ENCODE measurements at places on chromosomes 6 and 20.

DNA sequence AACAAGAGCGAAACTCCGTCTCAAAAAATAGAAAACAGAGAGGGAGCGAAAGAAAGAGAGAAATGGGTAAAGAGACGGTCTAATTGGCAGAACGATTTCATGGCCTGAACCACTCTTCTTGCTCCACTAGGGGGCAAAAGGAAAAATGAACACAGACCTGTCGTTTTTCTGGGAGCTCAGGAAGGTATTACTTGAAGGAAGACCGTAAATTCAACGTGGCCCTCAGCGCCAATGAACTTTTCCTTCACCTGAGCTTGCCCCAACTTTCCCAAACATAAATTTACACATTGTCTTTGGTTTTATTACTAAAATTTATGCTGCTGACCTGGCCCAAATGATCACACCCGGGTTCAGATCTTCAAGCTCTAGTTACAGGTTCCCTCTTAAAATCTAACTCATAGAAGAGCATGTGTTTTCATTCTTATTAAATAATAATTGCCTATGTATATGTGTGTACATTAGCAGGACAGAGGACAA, 67.3 kb downstream of the ATP9A start:
- DNase-seq = peak; percentile 38

DNA sequence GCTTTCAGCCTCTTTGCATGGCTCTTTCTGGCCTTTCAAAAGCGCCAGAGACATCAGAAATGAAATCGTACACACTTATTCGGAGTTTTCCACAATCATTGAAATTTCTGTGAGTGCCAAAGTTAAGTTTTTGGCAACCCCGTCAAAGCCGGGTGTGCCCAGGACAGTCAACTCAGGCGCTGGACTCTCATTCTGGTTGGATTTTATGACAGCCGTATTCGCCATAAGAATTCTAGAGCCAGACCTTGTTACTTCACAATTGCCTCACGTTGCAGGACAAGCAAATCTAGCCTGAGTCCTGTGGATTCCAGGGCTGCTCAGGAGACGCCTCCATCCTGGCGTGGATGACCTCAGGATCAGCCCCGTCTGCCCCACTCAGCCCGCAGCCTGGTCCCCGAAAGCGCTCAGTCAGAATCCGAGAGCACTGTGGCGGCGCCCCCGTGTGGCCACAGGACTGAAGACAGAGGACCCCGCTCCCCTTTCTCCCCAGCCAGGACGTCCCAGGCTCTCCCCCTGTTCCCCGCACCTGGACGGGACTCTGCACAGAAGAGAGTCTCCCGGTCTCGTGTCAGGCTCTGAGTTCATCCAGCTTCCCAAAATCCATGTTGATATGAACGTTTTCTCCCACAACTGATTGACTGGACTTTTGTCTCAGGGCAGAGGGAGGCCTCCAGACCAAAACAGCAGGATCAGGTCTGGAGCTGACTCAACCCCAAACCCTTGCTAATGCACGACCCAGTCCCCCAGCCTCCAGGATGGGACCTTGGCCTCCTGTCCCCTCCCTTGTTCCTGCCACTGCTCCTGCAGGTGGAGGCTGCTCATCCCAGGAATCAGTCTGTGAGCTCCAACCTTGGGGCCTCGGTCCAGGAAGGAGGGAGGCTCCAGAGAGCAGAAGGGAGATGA, 38.2 kb downstream of the MICA start:
- peak; percentile 25 for DNase-seq

GRCh38 chr6:47655719-47656595, 42.4 kb upstream of the ADGRF4 start:
- DNase-seq = peak; percentile 80

GRCh38 chr20:382291-383115, 1.9 kb downstream of the TRIB3 start:
- peak; percentile 32 for DNase-seq

DNA sequence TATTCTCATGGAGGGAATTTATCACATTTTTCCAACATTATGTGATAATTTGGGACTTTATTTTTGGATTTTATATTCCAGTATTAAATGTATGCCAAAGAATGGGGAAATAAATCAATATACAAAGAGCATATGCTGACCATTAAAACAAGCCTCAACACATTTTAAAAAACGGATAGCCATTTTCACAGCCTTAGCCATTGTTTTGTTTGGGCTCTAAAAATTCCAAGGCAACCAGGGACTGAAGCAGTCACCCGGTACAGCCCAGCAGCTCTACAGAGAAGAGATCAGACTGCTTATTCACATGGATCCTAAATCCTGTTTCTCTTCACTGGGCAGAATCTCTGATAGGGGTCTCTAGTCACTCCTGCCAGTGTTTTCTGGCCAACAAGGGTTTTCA, 150.2 kb upstream of the OGFRL1 start:
- peak; percentile 37 for DNase-seq

DNA sequence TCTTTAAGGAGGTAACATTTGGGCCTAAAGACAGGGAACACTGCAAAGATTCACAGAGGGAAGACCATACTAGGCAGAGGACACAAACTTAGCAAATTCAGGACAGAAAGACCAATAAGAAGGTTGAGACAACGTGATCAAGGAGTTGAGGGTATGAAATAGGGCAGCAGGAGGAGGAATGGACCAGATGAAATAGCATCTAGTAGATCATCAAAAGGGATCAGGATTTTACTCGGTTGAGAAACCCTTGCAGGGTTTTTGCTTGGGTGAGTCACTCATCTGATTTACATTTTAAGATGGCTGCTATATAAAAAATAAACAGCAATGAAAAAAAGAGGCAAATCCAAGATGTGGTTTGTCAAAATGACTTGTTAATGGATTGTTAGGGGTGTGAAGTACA, 4.7 kb downstream of the BCLAF1 start:
- no peak for DNase-seq

GRCh38 chr6:130282234-130282995, 59.7 kb upstream of the SAMD3 start:
- DNase-seq = no peak

GRCh38 chr6:52209770-52210169, 23.6 kb downstream of the IL17A start:
- no peak for DNase-seq

- DNase-seq = no peak
Measured at GRCh38 chr6:37146735-37147157, 23.2 kb upstream of the PIM1 start.

DNA sequence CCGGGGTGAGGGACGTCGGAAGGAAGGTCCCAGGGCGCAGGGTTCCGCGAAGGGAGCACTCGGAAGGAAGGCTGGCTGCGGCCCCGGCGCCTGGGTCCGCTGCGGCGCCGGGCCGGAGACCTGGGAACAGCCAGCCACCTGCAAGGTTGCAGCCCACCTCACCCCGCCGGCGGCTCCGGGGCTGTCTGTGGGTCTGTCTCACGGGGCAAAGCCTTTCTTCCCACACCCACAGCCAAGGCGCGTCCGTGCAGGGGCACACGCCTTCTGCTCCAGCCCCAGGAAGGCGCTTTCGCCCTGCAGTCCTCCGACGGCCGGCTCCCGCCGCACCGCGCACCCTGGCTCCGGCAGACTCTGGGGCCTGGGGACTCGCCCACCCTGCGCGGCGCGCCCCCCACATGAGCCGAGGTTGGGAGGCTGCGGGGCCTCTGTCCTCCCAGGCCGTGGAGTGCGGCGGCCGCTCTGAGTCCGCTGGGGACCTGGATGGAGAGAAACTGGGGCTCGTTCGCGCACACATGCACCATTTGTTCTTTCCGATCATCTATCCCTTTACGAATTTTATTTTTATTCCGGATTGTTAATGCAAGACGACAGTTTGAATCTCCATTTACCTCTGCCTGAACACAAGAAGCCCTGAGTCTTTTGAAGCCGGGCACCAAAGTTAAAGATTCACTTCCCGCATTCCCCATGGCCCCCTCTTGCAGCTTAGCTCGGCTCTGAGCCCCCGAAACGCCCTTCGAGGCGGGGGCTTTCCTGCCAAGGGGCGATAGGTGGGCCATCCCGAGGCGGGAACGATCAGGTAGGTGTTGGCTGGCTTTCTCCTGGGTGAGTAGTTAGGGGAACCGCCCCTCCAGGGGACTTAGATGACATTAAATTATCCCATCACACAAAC, 4.5 kb upstream of the FOXC1 start:
- DNase-seq = no peak

DNA sequence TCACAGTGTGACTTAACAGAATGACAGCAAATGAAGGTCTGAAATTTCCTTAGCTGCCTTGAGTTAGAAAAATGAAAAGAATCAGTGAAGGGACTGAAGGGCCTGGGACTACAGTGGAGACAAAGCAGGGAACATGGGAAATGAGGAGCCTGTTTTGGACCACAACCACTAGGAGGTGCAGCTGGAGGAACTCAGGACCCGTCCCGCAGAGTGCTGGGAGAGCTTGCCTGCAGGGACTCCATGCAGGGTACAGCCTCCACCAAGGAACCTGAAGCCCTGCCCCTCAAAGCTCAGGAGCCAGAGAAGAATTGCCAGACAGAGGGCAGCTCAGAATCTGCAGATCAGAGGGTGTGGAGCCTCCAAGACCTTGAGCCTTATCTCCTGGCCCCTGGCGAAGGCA, 50.7 kb downstream of the LRFN2 start:
- no peak for DNase-seq

DNA sequence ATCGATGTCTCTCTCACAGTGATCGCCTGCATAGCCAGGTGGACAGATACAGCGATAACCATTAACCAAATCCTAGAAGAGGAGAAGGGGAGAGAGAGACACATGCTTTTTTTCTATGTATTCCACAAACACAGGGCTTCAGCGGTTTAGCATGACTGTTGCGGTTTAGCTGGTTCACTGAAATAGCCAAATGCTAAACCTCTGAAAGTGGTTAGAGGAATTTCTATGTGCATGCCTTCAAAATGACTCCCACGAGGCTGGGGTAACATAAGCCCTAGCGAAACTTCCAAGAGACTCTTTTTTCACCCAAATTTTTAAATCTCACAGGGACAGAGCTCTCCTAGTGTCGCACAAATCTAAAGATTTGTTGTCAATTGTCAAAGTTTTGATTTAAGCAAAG, 25.1 kb downstream of the JAG1 start:
- DNase-seq = peak; percentile 82

- no peak for DNase-seq
Measured at GRCh38 chr6:8535519-8535918, 100.2 kb upstream of the SLC35B3 start.

GRCh38 chr6:41730531-41731436, 4.6 kb downstream of the TFEB start:
- peak; percentile 43 for DNase-seq

DNA sequence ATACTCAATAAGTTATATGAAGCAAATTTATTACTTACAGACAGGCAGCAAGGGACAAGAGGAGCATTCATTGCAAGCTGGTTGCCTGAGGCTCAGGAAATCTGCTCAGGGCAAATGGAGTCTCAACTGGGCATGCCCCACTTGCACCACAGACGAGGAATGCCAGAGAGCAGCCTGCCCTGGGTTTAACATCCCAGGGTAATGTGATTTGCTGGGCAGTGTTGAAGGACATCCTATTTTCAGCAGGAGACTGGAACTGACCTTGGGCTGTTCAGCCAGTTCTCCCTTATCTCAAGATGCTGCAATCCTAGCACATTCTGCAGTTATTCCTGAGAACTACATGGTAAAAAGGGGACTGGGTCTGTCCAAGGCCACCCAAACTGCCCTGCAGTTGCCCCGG, 3.8 kb upstream of the ENTPD6 start:
- DNase-seq = no peak

DNA sequence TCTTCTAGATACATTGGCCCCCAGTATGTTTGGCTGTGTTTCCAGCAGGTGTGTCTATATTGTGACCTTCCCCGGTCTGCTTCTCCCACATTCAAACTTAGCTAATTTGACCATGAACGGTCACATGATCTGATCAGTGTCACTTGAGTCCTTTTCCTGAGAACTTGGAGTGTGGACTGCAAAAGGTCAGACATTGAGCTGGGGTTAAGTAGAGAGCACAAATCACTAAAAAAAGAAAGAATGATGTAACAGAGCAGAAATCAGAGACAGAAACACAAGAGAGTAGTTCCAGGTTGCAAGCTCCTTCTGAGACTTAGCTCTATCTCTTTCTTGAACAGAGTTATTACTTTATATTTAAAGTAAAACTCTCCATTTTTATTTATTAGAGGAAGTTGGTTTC, 733.9 kb downstream of the CBLN4 start:
- no peak for DNase-seq

DNA sequence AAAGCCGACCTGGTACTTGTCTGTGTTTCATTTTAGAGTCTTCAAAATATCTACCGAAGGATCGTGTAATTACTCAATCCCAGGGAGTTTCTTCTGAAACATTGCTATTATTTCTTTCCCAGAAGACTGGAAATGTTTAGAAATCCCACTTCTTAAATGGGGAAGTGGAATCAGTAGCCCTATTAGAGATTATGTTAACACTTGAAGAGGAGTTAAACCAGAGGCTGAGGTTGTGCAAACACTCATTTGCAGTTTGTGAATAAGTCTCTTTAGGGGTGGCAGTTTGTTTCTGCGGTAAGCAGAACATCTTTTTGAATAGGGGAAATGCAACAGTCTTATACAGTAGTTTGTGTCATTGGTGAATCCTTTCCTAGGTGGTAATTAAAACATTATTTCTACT, 21.3 kb downstream of the DSP start:
- DNase-seq = no peak

- peak; percentile 47 for DNase-seq
Measured at GRCh38 chr20:64188682-64189529, 24.7 kb downstream of the MYT1 start.

DNA sequence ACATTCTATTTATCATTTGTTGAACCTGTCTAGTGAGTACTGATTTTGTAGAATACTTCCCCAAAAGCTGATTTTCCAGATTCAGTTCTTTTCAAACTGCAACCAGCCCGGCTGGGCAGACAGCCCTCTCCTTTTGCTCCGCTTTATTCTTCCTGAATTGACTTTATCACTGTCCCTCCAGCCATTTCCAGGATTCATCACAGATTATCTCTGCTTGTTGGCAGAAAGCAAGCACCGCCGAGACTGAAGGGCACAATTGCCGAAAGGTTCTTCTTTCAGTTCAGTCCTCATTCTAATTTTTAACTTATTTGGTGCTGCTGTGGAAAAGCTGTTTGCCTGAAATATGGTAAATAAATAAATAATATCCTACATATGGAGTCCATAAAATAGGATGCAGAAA, 369.1 kb upstream of the FLRT3 start:
- no peak for DNase-seq

DNA sequence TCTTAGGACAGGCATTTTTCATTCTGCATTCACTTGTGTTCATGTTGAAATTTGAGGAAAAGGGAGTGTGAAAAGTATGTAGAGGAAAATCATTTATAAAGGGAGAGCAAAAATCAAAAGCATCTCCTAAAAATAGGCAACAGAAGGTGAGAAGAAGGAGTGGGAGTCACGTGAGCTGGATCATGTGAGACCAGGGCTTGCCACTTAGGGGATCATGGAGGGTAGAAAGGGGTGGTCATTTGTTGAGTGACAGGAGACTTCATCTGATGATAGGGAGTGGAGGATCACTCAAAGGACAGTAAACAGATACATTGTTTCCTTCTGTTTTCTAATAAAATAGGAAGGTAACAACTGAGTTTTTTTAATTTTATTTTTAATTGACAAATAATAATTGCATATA, 17.1 kb downstream of the RBM24 start:
- no peak for DNase-seq
